ENCODE measurements at places on chromosomes 12 and 14.

DNA sequence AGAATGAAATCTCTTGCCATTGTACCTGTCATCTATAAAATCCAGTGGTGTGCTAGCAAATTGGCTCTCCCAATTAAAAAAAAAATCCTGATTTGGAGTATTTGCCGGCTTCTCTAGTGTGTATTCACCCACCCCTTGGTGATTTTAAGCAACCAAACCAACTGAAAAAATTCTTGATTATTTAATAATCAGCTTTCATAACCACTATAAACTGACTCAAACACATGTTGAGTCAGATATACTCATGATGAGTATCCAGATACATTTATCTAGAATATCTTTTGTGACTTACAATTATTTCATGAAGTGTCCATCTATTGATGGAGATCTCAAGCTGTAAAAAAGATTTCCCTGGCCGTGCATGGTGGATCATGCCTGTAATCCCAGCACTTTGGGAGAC lies 205.4 kb downstream of the RASSF9 start:
- DNase-seq, result no peak

DNA sequence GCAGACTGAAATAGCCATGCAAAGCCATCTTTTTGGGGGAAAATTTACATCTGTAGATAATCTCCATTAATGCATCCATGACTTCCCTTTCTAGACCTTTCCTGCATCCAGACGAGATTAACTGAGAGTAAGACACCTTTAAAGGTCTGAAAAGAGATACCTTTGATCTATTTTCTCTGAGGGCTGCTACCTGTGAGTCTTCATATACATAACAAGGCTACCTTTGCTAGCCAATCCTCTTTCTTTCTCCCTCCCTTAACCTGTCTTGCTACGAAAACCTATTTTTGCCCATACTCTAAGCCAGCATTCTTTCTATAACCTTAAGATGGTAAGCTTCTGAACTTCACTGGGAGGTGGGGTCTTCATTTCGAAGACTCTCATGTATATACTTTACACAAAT lies 908.5 kb upstream of the FBXO33 start:
- DNase-seq, result no peak

- DNase-seq, result no peak
Measured at GRCh38 chr12:113855998-113856397, 110.1 kb downstream of the RBM19 start.

- no peak for DNase-seq
Measured at GRCh38 chr12:508145-508544, 48.4 kb downstream of the B4GALNT3 start.

GRCh38 chr12:22410486-22410885 lies 76.0 kb upstream of the ST8SIA1 start:
- no peak for DNase-seq

GRCh38 chr12:75087654-75088053 lies 122.0 kb downstream of the KCNC2 start:
- peak; percentile 5 for DNase-seq

DNA sequence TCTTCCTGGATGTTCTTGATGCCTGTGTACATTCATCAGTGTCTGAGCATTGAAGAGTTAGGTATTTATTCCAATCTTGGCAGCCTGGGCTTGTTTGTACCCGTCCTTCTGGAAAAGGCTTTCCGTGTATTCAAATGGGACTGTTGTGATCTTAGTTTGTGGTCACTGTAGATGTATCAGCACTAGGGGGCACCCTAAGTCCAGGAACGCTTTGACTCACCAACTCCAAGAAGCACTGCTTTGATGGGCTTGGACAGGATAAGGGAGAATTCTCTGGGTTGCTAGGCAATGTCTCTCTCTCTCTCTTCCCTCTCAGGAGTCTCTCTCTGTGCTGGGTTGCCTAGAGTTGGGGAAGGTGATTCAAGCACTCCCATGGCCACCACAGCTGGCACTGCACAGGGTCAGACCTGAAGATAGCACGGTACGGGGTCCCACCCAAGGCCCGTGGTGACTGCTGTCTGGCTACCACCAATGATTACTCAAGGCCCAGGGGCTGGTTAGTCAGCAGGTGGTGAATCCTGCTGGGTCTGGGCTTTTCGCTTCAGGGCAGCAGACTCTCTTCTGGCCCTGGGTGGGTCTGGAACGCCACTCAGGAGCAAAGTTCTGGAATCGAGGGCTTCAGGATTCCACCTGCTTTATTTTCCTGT lies 211.1 kb upstream of the RGS6 start:
- DNase-seq, result peak; percentile 59

GRCh38 chr12:53849113-53849512 lies 89.5 kb upstream of the HOXC13 start:
- DNase-seq, result no peak

GRCh38 chr12:2997989-2998670 lies 38.9 kb downstream of the TEAD4 start:
- DNase-seq, result no peak

GRCh38 chr12:124938587-124938986 lies 24.1 kb upstream of the UBC start:
- DNase-seq, result no peak

DNA sequence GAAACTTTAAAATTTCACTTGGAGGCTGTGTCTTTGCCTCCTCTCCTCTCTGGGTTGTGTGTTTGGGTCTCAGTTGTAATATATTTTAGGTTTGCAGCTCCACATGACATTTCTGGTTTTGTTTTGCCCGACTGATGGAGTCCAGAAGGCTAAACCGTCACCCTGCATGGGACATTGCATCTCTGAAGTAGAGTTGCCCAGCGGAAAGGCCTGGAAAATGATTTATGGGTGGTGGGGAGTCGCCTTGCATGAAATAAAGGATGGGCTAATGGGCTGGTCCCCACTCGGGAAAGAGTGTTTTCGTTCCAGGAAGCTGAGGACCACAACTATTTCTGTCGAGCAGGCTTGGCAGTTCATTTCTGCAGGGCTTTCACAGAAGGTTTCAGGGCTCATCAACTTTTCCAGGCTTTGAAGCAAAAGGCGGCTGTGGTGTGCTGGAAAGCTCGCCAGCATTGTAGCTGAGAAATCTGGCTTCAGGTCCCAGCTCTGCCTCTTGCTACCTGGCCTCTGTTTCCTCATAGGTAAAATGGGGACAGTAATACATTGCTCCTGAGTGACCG lies 74.8 kb upstream of the GSC start:
- DNase-seq, result no peak

DNA sequence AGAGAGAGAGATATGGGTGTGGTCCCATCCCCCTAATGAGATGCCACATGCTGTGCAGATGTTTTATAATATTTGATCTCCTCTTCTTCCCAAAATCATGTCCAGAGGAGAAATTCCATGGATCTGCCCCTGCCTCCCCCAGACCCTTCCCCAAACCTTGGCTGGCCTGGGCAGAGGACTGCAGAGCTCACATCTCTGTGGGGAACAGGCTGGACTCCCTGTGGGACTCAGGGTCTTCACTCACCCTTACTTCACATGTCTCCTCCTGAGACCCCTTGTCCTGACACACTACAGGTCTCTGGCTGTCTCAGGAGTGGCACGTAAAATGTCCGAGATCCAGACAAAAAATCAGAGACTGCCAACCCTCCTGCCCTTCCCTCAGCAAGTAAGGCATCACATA lies 76.0 kb upstream of the CAPRIN2 start:
- DNase-seq, result no peak

- peak; percentile 82 for DNase-seq
Measured at GRCh38 chr12:113152835-113153814, 3.6 kb downstream of the CFAP73 start.

- DNase-seq, result peak; percentile 5
Measured at GRCh38 chr14:104436047-104436591, 143.4 kb upstream of the C14orf180 start.

DNA sequence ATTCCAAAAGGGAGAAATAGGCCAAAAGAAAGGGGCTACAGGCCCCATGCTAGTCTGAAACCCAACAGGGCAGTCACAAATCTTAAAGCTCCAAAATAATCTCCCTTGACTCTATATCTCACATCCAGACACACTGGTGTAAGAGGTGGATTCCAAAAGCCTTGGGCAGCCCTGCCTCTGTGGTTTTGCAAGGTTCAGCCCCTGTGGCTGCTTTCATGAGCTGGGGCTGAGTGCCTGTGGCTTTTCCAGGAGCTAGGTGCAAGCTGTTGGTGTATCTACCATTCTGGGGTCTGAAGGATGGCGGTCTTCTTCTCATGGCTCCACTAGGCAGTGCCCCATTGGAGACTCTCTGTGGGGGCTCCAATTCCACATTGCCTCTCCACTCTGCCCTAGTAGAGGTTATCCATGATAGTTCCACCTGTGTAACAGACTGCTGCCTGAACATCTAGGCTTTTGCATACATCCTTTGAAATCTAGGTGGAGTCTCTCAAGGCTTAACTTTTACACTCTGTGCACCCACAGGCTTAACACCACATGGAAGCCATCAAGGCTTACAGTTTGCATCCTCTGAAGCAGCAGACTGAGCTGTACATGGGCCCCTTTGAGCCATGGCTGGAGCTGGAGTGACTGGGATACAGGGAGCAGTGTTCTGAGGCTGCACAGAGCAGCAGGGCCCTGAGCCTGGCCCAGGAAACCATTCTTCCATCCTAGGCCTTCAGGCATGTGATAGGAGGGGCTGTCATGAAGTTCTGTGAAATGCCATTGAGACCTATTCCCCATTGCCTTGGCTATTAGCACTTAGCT lies 66.5 kb upstream of the ABCD2 start:
- DNase-seq, result no peak

GRCh38 chr12:54364413-54364812 lies at the start of gene GPR84:
TSS of gene GPR84 (minus strand) at chr12:54364486. CDS start at chr12:54363851, 635 bp downstream.
- DNase-seq, result no peak

- no peak for DNase-seq
Measured at GRCh38 chr12:132227782-132228475, 83.7 kb downstream of the NOC4L start.

DNA sequence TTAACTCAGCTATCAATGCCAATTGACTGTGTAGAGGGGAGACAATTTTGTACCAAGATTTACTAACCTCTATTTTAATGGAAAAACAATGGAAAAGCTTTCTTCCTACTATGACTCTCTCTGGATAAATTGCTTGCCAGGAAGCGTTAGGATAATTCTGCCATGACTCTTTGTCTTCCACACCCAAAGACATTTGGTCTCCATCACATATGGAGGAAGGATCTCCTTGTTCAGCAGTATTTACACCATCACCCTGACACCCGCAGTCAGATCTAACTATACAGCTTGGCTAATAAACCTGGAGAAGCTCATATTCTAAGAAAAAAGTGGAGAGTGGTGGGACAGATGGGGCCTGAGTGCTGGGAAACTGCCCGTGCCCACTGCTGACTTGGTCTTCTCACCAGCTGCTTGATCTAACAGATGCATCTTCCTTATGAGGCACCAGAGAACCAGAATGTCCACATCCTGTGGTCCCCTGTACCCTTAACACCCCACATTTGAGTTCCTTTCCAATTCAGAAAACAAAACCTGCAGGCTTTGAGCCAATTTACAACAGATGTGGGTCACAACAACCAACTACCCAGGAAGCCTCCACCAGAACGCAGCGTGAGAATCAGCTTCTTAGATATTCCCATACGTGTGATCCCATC lies 154.0 kb downstream of the DAD1 start:
- DNase-seq, result no peak

DNA sequence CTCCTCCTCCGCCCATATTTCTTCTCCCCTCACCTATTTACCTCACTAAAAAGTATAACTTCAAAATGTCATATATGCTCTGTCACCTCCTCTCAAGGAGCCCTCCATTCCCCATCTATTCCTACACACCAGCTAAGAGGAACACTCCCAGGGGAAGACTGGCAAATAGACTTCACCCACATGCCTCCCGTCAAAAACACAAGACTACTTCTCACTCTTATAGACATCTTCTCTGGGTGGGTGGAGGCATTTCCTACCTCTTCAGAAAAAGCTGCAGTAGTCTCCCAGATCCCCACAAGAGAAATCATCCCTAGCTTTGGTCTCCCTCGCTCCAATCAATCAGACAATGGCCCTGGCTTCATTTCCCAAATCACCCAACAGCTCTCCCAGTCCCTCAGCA lies 66.2 kb downstream of the MOK start:
- no peak for DNase-seq

DNA sequence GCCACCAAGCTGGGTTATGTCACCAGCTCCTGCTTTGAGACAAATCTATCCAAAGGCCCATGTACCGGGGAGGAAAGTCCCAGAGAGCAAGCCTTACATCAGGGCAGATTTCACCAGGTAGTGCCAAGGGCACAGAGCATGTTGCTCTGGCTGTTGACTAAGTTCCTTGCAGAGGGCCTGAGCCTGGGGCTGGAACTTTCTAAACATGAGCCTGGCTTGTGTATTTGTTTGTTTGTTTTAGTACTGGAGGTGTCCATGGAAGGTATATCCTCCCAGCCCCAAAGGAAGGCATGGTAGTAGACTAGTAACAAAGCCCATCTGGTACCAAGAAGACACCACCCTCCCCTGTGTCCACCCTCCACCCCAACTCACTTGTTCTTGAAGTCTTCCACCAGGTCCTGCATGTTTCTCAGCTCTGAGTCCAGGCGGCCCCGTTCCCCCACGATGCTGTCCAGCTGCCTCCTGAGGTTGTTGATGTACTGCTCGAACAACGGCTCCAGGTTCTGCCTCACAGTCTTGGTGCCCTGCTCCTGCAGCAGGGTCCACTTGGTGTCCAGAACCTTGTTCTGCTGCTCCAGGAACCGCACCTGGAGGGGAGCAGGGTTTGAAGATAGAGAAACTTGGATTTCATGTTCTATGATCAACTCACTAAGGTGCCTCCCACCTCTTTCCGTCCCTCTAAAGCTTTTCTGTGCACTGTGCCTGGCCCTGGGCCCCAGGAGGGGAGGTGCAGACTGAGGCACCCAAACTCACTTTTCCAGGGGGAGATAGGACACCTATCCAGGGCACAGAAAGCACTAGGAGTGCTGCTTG lies 1.4 kb downstream of the KRT5 start:
- DNase-seq, result no peak

- no peak for DNase-seq
Measured at GRCh38 chr12:24791622-24792021, 157.3 kb downstream of the BCAT1 start.

DNA sequence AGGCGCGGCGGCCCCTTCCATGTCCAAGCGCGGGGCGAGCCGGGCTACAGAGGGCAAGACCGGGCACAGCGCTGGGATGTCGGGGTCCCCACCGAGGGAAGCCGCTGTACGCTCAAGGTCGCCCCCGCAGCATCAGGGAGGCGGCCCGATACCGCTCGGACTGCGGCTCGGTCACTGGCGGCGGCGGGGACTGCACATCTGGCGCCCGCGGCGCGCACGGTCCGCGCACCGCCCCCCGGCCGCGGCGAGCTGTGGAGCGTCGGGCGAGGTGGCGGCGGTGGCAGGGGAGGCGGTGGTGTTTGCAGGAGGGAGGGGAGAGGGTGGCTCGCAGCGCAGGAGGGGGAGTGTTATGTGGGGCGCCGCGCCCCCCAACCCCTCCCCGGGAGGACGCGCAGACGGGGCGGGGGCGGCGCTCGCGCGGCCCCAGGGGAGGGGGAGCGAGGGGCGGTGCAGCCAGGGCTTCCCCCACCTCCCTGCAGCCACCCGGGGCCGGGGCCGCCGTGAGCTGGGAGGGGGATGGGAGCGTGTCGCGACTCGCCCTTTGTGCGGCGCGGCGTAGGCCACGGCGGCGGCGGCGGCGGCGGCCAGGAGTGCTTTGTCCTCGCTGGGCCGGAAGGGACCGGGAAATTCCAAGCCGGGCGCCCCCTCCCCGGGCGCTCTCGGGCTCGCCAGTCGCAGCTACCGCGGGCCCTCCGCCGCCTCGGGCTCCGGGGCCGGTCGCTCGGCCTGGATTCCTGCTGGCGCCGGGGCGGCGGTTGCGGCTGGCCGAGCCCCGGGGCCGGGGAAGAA lies at the start of gene NUAK1:
NUAK1 (minus strand) TSS at position 322 of the 789 bp plus-strand sequence; CDS start at position 21, 301 bp downstream.
- peak; percentile 61 for DNase-seq

- no peak for DNase-seq
Measured at GRCh38 chr14:20179218-20179617, 11.5 kb upstream of the OR11G2 start.
